ENCODE measurements at places on chromosomes 6 and 20.

DNA sequence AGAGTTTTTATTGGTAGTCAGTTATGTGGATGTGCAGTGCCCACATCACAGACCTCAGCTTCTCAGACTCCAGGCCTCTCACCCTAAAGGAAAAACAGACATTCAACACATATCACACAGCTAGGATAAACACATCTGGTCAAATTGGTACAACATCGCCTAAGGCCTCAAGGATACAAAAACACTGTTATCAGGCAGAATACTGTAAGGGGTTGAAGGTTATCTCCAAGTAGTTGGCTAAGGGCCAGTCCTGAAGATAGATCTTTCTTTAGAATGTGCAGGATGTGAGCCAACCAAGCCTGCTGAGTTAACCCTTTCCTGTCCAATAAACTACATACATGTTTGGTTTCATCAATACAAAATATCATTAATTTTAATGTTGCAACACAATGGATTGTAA lies 308.4 kb upstream of the GJE1 start:
- no peak for DNase-seq

DNA sequence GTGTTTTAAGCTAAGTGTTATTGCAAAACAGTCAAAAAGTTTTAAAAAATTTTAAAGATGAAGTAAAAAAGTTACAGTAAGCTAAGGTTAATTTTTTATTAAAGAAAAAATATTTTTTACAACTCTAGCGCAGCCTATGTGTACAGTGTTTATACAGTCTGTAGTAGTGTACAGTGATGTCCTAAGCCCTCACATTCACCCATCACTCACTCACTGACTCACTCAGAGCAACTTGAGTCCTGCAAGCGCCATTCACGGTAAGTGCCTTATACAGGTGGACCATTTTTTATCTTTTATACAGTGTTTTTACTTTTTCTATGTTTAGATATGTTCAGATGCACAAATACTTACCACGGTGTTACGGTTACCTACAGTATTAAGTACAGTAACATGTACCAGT lies 83.4 kb upstream of the STMND1 start:
- DNase-seq = no peak

- no peak for DNase-seq
Measured at GRCh38 chr6:148225871-148226270, 116.8 kb upstream of the SASH1 start.

DNA sequence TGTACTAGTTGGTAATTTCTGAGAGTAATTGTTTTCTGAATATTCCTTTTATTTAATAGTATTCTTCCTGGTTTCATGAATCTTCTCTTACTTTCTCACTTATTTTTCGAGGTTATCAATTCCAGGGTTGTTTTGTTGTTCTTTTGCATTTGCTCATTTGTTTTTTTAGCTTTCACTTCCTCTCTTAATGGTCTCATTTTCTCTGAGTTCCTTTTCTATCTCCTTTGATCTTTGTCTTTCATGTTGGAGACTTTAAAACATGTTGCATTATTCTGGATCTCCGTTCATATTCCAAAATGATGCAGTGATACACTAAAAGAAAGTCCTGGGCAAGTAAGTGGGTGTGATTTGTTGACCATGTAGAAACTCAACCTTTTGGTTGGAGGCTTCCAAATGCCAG lies 345.3 kb upstream of the SLC35B3 start:
- DNase-seq = no peak

All from stimulated activated CD4-positive, alpha-beta T cell treated with anti-CD3 and anti-CD28 coated beads, Interleukin-4, amount 100 ng/mL, for 4 hours (primary cell).